ENCODE measurements at places on chromosomes 13 and 19.

DNA sequence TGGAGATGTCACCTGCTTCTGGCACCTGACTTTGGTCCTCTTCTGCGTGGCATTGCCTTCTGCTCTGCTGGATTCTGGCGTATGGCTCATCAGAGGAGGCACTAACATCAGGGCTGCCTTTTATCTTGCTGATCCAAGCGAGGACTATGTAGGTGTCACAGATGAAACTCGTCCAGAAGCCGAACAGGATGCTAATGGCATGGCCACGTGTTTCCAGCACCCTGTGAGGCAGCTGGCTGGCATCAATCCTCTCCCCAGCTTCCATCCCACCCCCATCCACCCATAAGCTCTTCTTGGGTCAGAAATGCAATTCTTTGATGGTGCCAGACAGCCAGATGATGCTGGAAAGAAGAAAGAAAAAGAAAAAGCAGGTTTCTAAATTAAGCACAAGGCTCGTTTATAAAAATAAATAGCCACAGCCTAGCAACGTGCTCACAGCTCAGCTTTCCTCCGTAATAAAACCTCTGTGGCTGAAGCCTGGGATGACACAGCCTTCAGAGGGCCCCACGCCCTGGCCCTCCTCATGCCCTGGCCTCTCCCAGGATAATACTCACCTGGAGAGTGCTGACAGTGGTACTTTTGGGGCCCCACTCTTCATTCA, 212.9 kb upstream of the SERP2 start:
- no peak for DNase-seq

DNA sequence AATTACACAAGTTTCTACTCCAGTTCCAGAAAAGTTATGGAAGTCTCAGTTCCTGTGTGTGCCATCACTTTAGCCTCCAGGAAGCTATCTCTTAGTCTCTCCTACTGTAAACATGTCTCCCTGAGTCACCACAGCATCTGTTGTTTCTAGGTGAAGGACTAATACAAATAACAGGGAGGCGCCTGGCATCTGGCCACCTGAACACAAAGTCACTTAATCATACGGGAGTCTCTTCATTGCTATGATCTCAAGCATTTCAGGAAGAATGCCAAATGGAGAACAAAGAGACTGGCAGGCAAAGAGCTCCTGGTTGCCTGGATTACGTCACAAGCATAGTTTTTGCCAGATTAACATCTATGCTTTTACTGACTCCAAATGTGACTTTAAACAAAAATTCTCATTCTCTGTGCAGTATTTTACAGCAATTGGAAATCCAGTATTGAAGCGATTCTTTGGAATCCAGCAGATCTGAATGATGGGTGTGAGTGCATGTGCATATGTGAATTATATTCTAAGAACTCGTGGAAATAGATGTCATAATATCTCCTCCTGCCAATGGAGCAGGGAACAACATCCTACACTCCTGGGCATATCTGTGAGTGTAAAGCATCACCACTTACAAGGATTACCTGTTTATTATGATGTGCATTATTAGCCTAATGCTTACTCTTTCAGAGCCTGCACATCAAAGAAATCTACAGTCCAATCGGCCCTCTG, 572.8 kb downstream of the PCDH9 start:
- no peak for DNase-seq

GRCh38 chr13:49615836-49616675, 12.3 kb upstream of the ARL11 start:
- DNase-seq, result no peak

DNA sequence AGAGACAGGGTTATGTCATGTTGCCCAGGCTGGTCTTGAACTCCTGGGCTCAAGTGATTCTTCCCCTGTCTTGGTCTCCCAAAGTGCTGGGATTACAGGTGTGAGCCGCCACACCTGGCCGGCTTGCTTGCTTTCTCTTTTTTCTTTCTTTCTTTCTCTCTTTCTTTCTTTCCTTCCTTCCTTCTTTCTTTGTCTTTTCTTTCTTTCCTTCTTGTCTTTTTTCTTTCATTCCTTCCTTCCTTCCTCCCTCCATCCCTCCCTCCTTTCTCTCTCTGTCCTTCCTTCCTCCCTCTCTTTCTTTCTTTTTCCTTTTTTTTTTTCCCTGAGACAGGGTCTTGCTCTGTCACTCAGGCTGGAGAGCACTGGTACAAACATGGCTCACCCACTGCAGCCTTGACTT, 6.8 kb upstream of the BTBD2 start:
- DNase-seq, result no peak

DNA sequence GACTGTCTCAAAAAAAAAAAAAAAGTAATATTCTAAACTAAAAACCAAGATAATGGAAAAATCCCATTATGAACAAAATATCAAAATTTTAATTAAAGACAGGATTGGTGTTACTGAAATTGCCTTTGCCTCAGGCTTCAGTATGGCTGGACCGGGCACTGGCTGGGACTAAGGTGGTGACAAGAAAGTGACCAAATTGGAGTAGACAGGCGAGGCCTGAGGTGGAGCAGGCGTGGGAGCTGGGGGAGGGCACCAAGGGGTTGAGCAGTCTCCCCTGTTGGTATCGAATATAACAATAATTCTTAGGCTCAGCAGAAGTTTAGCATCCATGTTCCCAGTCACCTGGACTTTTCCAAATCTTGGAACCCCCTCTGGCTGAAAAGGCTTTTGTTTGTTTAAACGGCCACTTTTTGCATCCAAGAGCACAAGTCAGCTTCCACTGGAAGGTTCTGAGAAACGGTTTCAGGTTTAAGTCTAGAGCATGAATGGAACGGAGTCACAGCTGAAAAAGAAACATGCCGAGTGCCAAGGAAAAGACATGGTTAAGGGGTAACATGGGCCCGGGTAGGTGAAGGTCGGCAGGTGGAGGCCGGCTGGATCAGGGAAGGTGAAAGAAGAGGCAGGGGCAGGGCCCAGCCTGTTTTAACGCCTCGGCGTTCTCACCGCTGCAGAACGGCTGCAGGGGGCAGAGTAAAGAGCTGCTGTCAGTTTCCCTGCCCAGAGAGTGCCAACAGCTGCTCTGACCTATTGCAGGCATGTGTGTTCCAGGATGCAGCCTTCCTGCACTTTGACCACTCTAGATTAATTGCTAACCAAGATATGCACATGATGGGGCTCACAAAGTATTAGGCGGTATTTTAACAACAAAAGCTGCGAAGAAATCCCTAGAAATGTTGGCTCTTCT, 104.4 kb downstream of the TM9SF2 start:
- peak; percentile 78 for DNase-seq

- DNase-seq, result peak; percentile 30
Measured at GRCh38 chr19:4144666-4145249, 8.7 kb upstream of the CREB3L3 start.

DNA sequence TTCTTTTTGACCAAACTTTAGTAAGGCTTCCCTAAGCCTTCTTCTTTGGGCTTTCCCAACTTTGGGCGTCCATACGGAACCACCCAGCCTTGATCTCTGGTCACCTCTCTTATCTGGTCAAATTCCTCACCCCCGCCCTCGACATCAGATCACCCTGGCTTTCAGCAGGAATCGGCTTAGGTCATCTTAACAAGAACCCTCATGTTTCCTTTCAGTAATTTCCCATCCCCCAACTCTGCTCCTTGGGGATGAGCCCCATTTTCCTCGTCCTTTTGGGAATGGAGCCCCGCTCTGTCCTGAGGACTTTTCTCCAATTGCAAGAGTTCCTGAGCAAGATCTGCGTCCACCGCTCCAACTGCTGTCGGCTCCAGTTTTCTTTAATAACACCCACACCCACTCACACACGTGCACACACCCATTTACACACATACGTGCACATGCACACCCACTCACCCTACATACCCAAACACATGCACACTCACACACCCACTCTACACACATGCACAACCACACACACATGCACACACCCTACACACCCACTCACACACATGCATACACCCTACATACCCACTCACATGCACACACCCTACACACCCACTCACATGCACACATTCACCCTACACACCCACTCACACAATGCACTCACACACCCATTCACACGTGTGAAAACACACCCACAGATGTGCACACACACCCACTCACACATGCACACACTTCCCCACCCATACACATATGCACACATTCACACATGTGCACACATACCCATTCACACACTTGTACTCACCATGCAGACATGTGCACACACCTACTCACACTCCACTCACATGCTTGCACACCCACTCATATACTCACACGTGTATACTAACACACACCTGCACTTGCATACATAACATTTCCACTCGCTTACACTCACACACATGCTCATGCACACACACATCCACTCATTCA, 87.0 kb upstream of the TM9SF2 start:
- DNase-seq, result no peak

GRCh38 chr19:47778954-47779351, 450 bp downstream of the SELENOW start:
- DNase-seq, result peak; percentile 67

GRCh38 chr13:47621931-47622330, 379.1 kb downstream of the SUCLA2 start:
- no peak for DNase-seq

DNA sequence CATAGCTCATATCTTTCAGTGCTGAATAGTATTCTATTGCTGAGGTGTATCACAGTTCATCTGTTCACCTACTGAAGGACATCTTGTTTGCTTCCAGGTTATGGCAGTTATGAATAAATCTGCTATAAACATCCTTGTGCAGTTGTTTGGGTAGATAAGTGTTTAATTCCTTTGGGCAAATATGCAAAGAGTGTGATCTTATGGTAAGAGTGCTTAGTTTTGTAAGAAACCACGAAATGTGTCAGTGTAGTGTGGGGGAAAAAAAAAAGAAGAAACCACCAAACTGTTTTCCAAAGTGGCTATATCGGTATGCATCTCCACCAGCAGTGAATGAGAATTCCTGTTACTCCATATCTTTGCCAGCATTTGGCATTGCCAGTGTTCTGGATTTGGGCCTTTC, 93.3 kb downstream of the PIBF1 start:
- DNase-seq, result no peak

DNA sequence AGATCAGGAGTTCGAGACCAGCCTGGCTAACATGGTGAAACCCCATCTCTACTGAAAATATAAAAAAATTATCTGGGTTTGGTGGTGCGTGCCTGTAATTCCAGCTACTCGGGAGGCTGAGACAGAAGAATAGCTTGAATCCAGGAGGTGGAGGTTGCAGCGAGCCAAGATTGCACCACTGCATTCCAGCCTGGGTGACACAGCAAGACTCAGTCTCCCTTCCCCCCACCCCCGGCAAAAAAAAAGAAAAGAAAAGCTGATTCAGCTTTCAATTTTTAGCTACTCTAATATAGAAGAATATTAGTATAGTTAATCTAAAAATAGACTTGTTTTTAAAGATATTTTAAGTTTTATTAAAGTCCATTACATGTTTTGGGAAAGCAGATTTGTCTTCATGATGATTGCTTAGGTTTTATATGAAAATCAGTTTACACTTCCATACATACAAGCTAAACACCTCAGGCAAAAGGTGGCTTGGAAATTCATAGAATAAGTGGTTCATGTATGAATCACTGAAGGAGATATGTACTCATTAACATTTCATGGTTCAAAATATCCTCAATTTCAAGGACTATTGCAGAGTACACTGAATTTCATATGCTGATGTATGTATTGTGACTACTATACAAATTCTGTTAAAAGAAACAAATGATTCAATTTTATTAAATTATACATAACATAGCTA, 165.2 kb downstream of the TDRD3 start:
- DNase-seq, result no peak

GRCh38 chr19:46731584-46731983, 14.3 kb upstream of the FKRP start:
- no peak for DNase-seq

- DNase-seq, result no peak
Measured at GRCh38 chr13:31201341-31202031, 1.7 kb downstream of the B3GLCT start.

DNA sequence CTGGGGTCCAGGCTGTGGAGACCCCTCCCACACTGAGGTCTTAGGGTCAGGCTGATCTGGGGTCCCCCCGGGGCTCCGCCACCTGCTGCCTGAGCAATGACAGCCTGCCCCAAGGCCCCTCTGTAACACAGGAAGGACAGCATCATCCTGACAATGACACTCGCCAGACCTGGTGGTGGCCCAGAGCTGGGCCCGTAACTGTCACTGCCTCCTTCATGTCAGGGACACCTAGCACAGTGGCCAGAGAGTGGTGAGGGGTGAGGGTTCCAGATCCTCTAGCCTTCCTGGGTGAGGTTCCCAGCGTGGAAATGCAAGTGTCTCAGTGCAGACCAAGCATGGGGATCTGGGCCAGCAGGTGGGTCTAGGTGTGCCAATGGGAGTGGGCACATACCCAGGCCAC, 27.8 kb downstream of the OPA3 start:
- no peak for DNase-seq

- no peak for DNase-seq
Measured at GRCh38 chr13:32838945-32839344, 177.3 kb upstream of the KL start.

- no peak for DNase-seq
Measured at GRCh38 chr13:111270765-111271698, 49.4 kb upstream of the TEX29 start.

GRCh38 chr13:24184882-24185281, 24.4 kb downstream of the SPATA13 start:
- DNase-seq, result no peak

DNA sequence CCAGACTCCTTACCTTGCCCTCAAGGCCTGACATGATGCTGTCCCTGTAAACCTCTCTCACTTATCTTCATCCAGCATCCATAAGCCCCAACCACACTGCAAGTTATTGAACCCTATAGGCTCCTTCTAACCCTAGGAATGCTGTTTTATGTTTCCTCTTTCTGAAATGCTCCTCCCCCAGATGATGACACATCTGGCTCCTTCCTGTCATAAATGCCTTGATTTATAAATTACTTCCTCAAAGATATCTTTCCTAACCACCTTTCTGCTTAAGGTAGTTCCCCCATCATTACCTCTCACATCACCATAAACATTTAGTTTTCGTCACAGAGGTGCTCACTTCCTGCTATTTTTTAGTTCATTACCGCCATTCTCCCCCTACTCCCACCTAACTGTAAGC, 12.3 kb downstream of the RUBCNL start:
- no peak for DNase-seq

DNA sequence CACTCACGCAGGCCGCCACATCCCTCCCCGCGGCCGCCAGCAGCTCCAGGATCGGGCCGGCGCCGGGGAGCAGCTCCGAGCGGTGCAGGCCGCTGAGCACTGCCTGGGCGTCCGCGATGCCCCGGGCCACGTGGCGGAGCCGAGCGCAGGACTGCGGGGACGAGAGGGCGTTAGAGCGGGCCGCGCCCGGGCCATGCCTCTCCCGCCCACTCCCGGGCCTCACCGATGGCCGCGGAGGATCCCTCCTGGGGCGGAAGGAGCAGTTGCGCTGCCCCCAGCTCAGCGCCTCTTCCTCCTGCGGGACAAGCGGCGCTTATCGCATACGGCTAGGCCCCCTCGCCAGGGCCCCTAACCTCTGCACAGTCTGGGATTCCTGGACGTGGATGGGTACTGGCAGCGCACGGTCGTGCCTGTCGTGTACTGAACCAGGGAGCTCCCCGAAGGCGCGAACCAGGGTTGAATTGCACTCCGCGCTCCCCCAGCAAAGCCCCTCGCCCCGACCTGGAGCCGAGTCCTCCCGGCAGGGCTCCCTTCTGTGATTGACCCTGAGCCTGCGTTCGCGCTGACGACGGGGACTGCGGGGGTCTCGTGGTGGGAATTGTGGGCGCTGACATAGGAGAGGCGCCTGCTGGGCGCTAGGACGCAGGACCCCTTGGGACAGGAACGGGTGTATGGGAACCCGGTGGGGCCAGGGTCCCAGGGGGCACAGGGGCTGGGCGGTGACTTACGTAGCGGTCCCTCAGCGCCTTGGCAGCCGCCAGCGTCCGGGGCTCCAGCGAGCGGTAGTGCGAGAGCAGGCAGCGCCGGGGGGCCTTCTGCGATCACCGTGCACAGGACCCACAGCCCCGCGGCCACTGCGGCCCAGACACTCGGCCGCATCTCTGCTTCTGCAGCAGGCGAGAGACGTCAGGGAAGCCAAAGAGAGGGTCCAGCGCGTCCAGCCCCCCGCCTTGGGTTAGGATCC, 673 bp downstream of the IFNL4 start:
- DNase-seq, result peak; percentile 85

All from H7 (cell line).